Peyer's patch (tissue), 4 donors: ENCODE measurements at places on chromosomes 12 and 14.

- no peak for DNase-seq
Observed at GRCh38 chr12:95158919-95159318, 58.3 kb downstream of the FGD6 start.

DNA sequence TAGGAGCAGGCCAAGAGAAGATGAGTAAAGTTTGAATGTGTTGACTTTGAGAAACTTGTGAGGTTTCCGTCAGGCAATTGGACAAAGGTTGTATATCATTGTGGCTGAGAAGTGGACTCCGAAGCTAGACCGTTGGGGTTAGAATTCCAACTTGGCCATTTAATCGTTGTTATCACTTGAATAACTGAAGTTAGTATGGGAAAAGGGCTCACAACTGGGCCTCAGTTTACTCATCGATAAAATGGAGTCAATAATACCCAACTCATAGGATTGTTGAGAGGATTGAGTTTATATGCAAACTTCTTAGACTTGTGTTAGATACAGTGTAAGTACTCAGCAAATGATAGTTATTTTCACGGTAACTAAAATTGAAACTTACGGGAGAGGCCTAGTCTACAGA, 846 bp downstream of the SLIRP start:
- DNase-seq, result no peak

DNA sequence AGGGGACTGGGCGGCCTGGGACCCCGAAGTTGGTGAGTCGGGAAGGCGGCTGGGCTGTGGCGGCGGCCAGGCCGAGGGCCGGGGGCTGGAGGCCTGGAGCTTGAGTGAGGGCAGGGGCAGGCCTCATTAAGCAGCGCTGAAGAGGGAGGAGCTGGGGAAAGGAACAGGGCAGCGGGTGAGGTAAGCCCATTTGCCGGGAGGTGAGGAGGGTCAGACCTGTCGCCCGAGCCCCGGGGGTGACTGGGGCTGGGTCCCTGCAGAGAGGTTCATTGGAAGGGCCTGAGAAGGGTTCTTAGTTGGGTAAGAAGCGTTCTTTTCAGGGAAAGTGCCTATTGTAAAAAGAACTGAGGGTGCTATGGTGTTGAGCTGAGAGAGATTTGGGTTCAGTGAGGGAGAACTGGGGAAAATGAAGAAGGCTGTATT, 441 bp downstream of the RAB5B start:
- no peak for DNase-seq

DNA sequence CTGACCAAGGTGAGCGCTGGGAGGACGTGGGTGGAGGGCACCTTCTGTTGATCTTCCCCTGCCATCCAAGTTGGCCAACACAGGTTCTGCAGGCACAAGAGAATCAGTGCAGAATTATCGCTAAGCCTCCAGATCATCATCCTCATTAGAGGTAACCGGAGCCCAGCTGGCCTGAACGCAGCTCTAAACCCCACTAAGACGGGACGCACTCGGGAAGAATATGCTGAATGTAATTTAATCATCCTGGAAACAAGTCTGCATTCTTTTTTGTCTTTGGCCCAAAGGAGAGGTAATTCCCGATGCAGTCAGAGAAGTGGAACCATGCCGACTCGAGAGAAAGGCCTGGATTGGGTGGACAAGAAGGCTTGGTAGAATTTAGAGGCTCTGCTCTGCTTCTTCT, 111.0 kb upstream of the GSC start:
- no peak for DNase-seq
